ENCODE measurements at places on chromosomes 5 and 9.
A peak's percentile ranks its signal among the peaks of the same experiment; 100 is the strongest.

DNA sequence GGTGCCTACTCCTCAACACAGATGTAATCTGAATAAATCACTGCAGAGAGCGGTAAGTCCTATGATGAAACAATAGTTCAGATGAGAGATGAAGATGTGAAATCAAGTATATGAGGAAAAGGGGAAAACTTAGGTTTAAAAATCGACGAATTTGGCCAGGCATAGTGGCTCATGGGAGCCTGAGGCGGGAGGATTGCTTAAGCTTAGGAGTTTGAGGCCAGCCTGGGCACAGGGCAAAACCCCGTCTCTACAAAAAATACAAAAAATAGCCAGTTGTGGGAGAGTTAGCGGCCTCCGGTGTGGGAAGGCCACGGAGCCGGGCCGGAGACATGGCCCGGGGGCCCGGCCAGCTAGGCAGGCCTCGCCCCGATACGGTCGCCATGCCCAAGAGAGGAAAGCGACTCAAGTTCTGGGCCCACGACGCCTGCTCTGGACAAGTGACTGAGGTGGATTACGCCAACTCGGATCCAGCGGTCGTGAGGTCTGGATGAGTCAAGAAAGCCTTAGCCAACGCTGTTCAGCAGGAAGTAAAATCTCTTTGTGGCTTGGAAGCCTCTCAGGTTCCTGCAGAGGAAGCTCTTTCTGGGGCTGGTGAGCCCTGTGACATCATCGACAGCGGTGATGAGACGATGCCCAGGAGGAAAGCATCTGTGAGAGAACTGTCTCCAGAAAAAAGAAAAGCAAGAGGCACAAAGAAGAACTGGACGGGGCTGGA lies 62.8 kb upstream of the SUB1 start:
- DNase-seq, result peak; percentile 66

GRCh38 chr5:159855476-159856191 lies 60.6 kb upstream of the ADRA1B start:
- DNase-seq, result no peak

GRCh38 chr5:1421521-1422341 lies 23.5 kb downstream of the SLC6A3 start:
- no peak for DNase-seq

DNA sequence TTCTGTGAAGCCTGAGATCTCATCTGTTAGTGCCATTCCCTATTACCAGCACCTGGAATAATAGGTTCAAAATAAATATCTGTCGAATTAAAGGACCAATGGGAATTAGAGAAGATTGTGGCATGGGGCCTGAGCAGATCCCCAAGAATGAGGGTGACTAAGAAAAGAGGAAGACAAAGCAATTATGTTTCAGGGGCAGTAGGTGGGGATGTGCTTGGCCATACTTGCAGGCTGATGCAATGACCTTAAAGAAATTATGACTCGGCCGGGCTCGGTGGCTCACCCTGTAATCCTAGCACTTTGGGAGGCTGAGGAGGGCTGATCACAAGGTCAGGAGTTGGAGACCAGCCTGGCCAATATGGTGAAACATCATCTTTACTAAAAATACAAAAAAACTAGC lies 562.8 kb downstream of the PTPRD start:
- no peak for DNase-seq

DNA sequence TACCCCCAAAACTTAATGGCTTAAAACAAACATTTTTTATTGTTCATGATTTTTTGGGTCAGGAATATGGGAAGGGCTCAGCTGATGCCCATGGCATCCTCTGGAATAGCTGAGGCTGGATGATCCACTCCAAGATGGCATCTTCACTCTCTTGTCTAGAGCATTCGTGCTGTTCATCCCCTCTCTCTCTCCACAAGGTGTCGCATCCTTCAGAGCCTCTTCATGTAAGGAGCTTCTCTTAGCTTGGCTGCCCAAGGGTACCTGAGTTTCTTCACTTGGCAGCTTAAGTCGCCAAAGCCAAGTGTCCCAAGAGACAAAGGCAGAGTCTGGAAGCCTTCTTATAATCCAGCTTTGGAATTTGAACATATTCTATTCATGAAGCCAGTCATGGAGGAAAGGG lies 294.7 kb downstream of the CHSY3 start:
- peak; percentile 45 for DNase-seq

- no peak for DNase-seq
Observed at GRCh38 chr5:113660206-113660605, 146.7 kb downstream of the YTHDC2 start.

DNA sequence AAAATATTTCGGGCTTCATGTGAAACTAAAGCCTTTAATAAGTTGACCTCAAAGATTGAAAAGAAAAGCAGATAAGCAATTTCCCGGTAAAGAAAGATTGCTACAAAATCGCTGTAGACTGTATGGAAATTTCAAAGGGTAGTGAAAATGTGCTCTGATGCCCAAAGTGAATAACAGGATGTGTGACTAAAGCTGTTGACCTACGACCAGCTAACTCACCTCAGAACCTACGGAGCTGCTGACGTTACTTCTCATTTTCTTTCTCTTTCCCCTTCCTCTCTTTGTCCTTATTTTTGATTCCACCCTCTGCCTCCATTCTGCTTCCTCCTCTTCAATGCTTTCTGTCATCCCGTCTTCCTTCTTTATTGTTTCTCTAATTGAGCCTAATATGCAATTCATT lies 103.2 kb downstream of the PDE4D start:
- DNase-seq, result peak; percentile 41

DNA sequence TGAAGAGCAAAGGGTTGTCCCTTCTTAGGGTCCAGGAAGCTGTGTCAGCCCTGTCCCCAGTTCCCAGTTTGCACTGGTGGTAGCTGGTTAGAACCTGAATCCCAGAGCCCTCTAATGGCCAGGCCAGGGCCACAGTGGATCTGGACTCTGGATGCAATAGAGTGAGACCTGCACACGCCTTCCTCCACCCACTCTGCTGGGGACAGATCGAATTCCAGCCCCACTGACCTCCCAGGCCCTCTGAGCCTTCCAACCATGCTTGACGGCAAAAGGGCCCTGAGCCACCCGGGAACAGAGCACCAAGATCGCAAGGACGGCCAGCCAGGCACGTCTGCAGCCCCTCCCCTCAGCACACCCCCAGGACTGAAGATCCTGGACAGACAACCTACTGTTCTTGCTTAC lies 23.7 kb downstream of the NAIF1 start:
- no peak for DNase-seq

- peak; percentile 29 for DNase-seq
Observed at GRCh38 chr5:73617510-73618279, 8.3 kb upstream of the ARHGEF28 start.

- no peak for DNase-seq
Observed at GRCh38 chr5:144289277-144289676, 118.6 kb downstream of the KCTD16 start.

DNA sequence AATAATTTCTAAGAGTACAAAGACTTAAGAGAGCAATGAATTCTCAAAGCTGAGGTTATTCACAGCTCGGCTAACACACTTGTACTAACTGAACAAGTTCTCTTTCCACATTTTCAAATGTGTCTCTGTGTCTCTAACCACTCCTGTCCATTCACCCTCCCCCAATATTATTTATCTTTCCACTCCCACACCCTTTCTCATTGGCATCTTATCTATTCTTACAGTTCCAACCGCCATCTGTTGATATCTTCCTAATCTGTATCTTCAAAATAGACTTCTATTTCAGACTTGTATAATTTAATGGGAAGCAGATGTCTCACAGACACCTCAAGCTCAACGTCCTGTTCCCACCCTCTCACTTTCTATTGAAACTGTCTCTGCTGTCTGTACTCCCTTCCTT lies 205.9 kb downstream of the ANXA1 start:
- DNase-seq, result peak; percentile 3

DNA sequence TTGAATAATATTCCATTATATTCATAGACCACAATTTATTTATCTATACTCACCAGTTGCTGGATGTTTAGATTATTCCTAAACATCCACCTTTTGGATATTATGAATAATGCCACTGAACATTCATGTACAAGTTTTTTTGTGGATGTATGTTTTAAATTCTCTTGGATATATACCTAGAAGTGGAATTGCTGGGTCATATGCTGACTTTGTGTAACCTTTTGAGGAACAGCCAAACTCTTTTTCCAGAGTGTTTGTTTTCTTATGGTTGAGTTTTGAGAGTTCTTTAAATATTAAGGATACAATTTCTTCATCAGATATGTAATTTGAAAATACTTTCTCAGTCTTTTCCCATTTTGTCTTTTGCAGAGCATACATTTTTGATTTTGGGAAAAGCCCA lies 2.7 kb downstream of the VPS13A start:
- no peak for DNase-seq

- peak; percentile 83 for DNase-seq
Observed at GRCh38 chr9:123933440-123934212, 3.7 kb upstream of the DENND1A start.
